Body of pancreas (tissue), 4 donors: ENCODE measurements at places on chromosomes 11 and 22.
A peak's percentile ranks its signal among the peaks of the same experiment; 100 is the strongest.

DNA sequence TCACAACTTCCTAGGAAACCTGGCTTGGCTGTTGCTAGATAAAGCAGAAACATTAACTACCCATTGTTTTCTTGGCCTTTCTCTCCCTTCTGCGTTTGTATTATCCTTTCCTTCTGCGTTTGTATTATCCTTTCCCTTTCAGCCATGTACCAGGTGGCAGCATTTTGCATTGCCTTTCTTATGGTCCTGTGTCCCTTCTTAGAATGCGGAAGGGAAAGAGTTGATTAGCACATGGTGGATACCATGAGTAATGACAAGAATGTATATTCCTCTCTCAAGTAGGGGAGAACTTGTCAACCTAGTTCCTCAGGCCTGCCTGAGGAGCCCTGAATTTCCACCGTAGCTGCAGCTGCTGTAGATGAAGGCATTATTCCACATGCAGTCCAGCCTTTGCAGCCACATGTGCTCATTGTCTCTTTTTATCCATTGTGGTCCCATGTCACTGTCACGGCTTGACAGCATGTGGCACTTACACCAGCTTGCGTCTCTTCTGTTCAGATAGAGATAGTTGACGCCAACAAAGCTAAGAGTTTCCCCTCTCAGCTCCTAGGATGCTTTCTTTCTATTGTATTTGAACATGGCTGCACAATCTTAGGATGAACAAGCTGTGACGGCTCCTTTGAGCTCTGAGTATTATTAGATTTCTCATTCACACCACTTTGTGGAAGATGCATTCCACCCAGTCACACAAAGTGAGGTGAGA lies 44.8 kb downstream of the SLN start:
- no peaks in the 10 kb centered on the region for H3K27me3 ChIP-seq
- no peak overlapping the region for H3K4me3 ChIP-seq
- no peaks in the 10 kb centered on the region for H3K36me3 ChIP-seq
- H3K4me1 ChIP-seq, result no peaks in the 10 kb centered on the region
- H3K27ac ChIP-seq, result no peak overlapping the region

GRCh38 chr11:96530473-96530872 lies 140.7 kb downstream of the JRKL start:
- DNase-seq, result no peak
- H3K4me3 ChIP-seq, result no peak overlapping the region
- no peaks in the 10 kb centered on the region for H3K4me1 ChIP-seq

- no peak overlapping the region for H3K27ac ChIP-seq
- H3K36me3 ChIP-seq, result no peaks in the 10 kb centered on the region
- no peaks in the 10 kb centered on the region for H3K27me3 ChIP-seq
- no peaks in the 10 kb centered on the region for H3K4me1 ChIP-seq
Observed at GRCh38 chr11:122304306-122304705, 188.3 kb upstream of the BLID start.

DNA sequence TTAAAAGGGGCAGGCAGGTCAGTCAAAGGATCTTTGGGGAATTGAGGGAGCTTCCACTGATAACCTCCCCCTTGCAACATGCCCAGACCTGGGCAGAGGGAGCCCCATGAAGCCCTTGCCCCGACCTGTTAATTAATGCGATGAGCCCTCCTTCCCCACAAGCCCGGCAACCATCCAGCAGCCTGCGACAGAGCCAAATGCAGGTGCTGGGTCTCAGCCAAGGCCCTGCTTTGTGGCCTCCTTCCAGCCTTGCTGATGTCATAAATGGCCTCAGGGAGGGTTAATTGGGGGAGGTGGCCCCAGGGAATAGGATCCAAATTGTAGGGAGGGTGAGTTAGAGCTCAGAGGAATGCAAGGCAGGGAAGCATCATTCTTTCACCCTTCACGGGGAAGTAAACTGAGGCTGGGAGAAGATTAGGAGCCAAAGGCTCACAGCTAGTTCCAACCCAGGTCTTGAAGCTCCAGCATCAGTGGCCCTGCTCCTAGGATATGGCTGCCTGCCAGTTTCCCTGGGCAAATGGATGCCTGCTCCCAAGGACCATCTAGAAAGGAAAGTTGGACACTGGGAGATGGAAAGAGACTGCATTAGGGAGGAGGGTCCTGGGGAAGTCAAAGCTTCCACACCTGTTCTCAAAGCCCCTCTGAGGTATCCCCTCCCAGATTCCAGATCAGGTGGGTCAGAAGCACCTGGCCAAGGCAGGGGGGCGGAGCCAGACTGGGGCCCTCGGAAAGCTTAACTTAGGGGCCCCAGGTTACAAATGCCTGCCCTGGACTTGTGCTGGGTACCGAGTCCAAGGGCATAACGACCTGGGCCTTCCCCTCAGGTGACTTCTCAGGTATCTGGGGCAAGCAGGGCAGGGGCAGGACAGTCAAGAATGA lies 34.1 kb downstream of the LMO1 start:
- no peak overlapping the region for H3K27ac ChIP-seq
- peaks cover 17% of the 10 kb centered on the region for H3K4me1 ChIP-seq
- no peaks in the 10 kb centered on the region for H3K27me3 ChIP-seq
- no peaks in the 10 kb centered on the region for H3K36me3 ChIP-seq
- H3K4me3 ChIP-seq, result no peak overlapping the region

DNA sequence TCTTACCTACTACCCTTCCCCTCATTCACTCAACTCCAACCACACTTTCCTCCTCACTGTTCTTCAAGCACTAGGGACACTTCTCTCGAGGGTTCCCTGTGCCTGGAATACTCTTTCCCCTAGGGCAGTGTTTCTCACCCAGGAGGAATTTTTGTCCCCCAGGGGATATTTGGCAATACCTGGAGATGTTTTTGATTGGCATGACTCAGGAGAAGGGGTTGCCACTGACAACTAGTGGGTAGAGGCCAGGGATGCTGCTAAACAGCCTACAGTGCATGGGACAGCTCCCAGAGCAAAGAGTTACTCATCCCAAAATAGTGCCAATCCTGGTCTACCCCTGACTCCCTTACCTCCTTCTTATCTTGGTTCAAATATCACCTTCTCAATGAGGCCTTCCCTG lies 40.0 kb downstream of the BTG4 start:
- no peak for DNase-seq
- no peaks in the 10 kb centered on the region for H3K36me3 ChIP-seq
- no peaks in the 10 kb centered on the region for H3K27me3 ChIP-seq
- H3K4me3 ChIP-seq, result no peak overlapping the region
- no peak overlapping the region for H3K27ac ChIP-seq
- H3K4me1 ChIP-seq, result no peaks in the 10 kb centered on the region

DNA sequence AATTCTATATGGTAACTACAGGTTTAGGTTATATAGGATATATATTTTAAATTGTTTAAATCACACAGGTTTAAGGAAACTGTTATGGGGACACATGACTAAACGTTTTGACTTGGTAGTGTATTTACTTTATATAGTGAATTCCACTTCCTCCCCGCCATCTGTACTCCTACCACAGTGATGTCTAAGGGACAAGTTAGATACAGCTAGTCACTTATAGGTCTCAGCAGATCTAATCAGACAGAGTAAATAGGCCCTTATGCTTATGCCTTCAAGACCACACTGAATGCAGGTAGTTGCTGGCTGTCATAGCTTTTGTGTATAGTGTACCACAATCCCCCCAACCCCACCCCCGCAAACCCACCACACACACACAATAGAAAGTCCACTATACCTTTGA lies 8.2 kb downstream of the SESN3 start:
- DNase-seq, result no peak
- no peak overlapping the region for H3K27ac ChIP-seq
- no peaks in the 10 kb centered on the region for H3K36me3 ChIP-seq
- H3K4me1 ChIP-seq, result peaks cover 7% of the 10 kb centered on the region
- no peaks in the 10 kb centered on the region for H3K27me3 ChIP-seq
- no peak overlapping the region for H3K4me3 ChIP-seq

- no peaks in the 10 kb centered on the region for H3K27me3 ChIP-seq
- DNase-seq, result no peak
- peaks cover 6% of the 10 kb centered on the region for H3K4me1 ChIP-seq
Observed at GRCh38 chr11:16363706-16364105, 7.4 kb upstream of the SOX6 start.

DNA sequence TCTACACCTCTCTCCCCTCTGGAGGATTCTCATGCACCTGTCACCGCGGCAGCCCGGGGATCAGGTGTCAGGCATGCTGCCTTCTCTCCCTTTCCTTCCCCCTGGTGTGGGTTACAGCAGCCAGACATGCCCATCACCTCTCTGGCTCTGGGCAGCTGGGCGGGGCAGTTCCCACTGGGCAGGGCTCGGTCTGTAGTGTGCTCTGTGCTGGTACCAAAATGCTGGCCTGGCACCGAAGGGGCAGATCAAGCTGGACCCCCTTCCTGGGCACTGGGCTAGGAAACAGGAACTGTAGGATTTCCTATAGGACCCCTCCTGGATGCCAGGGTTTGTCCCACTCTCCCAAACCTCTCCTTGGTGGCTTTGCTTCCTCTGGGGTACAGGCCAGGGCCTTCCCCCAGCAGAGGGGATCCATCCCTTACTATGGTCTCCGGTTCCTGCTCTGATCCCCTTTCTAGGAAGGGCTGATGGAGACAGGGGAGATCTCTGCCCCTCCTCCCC lies 821 bp downstream of the GAL3ST1 start:
- H3K27me3 ChIP-seq, result no peaks in the 10 kb centered on the region
- H3K36me3 ChIP-seq, result peaks cover 10% of the 10 kb centered on the region
- no peak overlapping the region for H3K4me3 ChIP-seq

GRCh38 chr22:37175414-37176281 lies 12.4 kb downstream of the C1QTNF6 start:
- DNase-seq, result no peak
- H3K4me3 ChIP-seq, result no peak overlapping the region
- H3K36me3 ChIP-seq, result no peaks in the 10 kb centered on the region
- peak overlapping the region; percentile 52 for H3K27ac ChIP-seq
- peaks cover 17% of the 10 kb centered on the region for H3K4me1 ChIP-seq
